ENCODE measurements at places on chromosomes 16 and 17.
A peak's percentile ranks its signal among the peaks of the same experiment; 100 is the strongest.

- DNase-seq, result no peak
These were observed 5.9 kb downstream of the RHBDF1 start for GRCh38 chr16:66309-67182.

DNA sequence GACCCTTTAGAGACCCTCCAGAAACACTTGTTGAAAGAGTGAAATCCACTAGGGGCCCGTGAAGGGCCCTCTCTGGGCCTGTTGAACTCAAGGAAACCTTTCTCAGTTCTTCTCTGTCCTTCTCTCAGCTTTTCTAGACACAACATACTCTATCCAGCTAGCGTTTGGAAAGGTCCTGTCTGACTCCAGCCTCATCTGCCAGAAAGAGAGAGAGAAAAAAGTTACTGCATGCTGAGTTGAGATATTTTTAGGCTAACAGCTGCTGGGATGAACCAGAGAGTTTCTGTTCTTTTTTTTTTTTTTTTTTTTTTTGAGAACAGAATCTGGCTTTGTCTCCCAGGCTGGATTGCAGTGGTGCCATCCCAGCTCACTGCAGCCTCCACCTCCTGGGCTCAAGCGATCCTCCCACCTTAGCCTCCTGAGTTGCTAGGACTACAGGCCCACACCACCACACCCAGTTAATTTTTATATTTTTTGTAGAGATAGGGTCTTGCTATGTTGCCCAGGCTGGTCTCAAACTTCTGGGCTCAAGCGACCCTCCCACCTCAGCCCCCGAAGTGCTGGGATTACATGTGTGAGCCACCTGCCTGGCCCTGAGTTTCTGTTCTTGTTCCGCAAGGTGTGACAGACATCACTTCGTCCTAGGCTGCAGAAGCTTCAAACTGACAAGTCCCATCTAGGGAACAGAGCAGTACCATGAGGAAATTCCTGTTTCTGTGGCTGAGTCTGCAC is 14.9 kb upstream of the TEX2 start:
- peak; percentile 43 for DNase-seq

GRCh38 chr17:77027271-77027889 is 113.4 kb upstream of the SEC14L1 start:
- DNase-seq, result no peak

DNA sequence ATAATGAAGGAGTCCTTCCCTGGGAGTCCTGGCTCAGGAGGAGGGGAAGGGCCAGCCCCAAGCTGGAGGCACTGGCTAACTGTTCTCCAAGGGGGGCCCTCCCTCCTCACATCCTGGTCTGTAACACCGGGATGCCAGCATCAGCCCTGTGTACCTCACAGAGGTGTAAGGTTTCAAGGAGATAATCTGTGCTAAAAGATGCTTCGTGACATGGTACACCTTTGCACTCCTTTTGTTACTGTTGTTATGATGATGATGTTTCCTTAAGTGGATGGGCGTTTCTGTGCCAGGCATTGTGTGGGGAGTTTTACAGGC is 236.7 kb upstream of the TNRC6C start:
- DNase-seq, result no peak

DNA sequence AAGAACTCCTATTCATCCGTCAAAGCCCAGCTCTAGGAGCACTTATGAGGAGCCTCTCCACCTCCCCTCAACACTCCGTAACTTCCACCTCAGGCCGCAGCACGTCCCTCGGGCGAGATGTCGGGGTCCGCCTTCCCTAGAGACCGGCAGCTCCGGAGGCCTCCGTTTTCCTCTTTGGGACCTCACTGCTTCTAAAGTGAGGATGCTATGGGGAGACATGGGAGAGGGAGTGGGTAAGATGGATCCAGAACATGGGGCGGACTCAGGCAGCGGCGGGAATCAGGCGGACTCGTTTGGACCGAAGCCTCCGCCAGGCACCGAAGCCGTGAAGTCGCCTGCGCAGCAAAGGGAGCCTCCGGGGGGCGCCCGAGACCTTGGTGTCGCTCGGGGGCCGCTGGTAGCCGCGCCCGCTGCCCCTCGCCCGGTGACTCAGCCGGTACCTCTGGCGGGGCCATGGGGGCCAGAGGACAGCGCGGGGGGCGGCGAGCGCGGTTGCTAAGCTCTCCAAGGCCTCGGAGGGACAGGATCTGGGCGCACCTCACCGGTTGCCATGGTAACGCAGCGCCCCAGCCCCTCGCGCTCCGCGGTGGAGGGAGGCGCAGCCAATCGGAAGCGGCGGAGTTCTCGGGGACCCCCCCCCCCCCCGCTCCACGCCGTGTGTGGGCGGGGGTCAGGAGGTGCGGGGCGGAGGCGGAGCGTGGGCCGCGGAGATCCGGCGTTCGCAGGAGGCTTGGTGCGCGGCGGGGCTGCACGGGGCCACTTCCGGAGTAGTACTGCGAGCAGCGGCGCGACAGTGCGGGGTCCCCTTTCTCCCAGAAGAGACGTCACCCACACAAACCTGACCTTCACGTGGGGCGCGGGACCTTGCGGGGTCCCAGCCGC is 1.3 kb upstream of the HIC1 start:
- DNase-seq, result peak; percentile 83

DNA sequence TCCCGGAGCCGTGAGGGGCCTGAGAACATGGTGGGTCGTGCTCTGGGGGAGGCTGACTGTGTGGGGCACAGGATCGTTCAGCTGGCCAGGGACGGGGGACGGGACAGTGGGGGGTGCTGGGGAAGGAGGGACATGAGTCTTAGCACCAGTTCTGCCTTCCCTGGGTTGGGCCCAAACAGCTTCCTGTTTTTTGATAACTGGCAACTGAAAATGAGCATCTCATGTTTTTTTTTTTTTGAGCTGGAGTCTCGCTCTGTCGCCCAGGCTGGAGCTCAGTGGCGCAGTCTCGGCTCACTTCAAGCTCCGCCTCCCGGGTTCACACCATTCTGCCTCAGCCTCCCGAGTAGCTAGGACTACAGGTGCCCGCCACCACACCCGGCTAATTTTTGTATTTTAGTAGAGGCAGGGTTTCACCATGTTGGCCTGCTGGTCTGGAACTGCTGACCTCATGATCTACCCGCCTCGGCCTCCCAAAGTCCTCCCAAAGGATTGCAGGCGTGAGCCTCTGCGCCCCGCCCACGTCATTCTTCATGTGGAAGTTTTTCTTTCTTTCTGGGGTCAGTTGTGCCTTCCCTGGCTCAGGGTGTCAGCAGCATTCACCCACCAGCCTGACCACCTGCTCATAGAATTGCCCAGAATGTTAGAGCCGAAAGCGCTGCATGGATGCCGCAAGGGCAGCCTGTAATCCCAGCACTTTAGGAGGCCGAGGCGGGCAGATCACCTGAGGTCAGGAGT is 6.4 kb downstream of the ASPSCR1 start:
- DNase-seq, result no peak

- no peak for DNase-seq
These were observed 1.1 kb downstream of the CTRB1 start for GRCh38 chr16:75219838-75220237.

- DNase-seq, result no peak
These were observed 22.5 kb downstream of the ATPAF2 start for GRCh38 chr17:18016426-18016825.

DNA sequence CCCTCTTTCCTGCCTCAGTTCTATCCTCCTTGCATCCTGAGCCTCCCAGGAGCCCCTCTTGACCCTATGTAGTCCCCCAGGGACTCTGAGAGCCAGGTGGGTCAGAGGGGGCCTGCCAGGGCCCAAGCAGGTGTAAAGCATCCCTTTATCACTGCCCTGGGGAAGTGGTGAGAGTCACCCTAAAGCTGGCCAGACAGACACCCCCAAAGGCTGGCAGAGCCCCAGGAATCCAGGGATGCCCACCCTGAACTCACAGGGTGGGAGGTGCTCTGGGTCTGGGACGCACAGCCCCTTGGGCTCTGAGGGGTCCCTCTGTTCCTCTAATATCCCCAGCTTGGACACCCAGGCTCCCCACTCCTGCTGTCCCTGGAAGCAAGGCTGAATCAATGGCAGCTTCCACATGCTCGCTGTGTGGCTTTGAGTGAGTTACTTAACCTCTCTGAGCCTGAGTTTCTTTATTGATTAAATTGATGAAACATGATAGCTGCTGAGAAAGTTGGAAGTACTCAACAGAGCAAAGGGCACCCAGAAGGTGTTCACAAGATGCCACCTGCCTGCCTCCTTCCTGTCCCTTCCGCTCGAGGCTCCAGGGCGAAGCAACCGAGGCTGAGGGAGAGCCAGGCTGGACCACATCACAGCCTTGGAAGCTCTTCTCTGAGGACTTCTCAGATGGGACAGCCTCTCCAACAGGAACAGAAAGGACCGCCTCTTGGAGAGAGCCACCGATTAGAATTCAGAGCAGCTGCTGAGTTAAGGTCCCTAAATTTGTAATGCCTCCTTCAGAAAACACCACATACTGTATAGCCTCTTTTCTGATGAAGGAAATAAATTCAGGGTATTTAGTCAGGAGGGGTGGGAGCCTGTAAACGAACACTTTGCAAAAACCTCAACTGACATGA is 67.1 kb upstream of the DOC2B start:
- DNase-seq, result no peak

GRCh38 chr17:64145751-64146417 is 15.9 kb upstream of the ERN1 start:
- peak; percentile 99 for DNase-seq

DNA sequence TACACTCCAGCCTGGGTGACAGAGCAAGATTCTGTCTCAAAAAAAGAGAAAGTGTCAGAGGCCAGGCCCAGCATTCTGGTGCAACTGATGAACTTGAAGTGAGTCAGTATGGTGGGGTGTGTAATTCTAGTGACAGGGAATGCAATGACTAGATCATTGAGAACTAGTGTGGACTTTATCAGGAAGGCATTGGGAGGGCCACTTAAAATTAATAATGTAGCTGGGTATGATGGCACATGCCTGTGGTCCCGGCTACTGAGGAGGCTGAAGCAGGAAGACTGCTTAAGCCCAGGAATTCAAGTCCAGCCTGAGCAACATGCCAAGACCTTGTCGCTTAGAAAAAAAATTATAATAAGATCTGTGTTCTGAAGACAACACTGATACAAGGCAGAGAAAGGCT is 90.8 kb downstream of the STX8 start:
- peak; percentile 34 for DNase-seq

- peak; percentile 75 for DNase-seq
These were observed 64.8 kb upstream of the MRC2 start for GRCh38 chr17:62562656-62563055.

GRCh38 chr17:19361326-19361725 is 1.2 kb downstream of the B9D1 start:
- no peak for DNase-seq

DNA sequence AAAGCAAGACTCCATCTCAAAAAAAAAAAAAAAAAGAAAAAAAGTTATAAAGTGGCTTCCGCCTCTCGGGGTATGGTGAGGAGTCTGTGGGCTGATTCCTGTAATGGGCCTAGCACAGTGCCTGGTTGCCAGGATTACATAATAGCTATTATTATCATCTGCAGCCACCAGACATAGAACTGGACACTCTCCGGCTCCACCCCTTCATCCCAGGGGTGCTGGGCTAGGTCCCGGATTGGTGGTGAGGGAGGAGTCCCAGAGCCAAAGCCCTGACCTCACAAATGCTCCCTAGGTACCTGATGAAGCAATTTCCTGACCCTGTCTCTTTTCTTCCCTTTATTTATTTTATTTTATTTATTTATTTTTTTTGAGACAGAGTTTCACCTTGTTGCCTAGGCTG is 11.6 kb upstream of the ADGRG1 start:
- no peak for DNase-seq

DNA sequence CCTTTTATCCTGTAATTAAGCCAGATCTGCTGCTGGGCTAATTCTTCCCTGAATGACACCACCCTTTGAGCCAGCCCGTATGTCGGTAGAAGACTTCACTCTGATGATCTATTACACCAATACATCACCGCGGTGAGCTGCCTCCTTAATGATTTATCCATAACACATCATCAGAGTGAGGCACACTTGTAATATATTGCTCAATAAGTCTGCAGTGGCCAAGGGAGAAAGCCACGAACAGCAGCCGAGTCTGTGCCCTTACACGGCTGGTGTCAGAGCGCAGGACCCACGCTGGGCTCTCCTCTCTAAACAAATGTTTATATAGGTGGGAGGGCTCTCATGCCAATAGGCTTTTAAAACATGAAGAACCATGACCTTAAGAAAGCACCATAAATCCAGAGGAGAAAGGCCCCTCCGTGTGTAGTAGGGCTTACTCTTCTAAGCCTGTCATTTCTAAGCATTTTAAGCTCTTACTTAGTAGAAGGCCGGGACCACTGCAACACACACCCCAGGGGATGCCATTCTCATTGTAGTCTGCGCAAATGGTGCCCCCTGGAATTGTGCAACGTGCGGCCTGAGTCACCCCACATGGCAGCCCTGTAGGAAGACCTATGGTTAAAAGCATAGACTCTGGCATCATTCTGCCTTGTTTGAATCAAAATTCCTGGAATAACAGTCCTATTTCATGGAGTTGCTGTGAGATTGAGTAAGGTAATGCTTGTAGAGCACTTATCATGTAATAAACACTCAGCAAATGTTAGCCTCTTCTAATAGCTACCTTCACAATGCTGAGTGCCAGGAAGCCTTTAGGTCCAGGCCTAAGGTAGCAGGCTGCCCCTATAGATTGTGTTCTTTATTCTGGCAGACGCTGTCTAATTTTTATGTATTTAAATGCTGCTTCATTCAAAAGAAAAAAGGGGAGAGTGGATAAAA is 26.1 kb downstream of the MRPS23 start:
- no peak for DNase-seq

- no peak for DNase-seq
These were observed 9.0 kb downstream of the CRK start for GRCh38 chr17:1447052-1447451.

- no peak for DNase-seq
These were observed 774 bp downstream of the ENGASE start for GRCh38 chr17:79075446-79075750.

DNA sequence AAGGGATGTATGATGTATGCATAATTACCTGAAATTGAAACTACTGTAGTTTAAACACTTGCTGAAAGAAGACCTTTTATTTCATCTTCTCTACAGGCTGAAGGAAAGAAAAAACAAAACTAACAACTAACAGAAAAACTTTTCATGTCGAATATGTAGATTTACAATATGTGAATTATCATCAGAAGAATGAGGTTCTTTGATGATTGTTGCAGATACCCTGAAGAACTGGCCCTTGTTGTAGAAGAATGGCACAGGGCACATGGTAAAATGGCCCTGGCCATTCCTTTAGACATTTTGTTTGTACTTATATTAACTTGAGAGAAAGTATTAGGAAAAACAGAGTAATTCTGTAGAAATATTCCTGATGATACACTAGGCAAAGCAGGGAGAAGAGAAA is 443.8 kb downstream of the MAF start:
- DNase-seq, result no peak

- DNase-seq, result no peak
These were observed 1.9 kb downstream of the FBXL8 start for GRCh38 chr16:67161595-67162058.

GRCh38 chr17:55606488-55606815 is 95.2 kb upstream of the SMIM36 start:
- DNase-seq, result no peak

- DNase-seq, result no peak
These were observed 5.5 kb downstream of the DLX3 start for GRCh38 chr17:49989518-49989880.

GRCh38 chr16:28876019-28876659 is 2.1 kb upstream of the ATP2A1 start:
- DNase-seq, result no peak

GRCh38 chr16:71352963-71353460 is 5.5 kb upstream of the CALB2 start:
- DNase-seq, result no peak
